RPMI7951 (cell line): ENCODE measurements at places on chromosomes 4 and X.
A peak's percentile ranks its signal among the peaks of the same experiment; 100 is the strongest.

DNA sequence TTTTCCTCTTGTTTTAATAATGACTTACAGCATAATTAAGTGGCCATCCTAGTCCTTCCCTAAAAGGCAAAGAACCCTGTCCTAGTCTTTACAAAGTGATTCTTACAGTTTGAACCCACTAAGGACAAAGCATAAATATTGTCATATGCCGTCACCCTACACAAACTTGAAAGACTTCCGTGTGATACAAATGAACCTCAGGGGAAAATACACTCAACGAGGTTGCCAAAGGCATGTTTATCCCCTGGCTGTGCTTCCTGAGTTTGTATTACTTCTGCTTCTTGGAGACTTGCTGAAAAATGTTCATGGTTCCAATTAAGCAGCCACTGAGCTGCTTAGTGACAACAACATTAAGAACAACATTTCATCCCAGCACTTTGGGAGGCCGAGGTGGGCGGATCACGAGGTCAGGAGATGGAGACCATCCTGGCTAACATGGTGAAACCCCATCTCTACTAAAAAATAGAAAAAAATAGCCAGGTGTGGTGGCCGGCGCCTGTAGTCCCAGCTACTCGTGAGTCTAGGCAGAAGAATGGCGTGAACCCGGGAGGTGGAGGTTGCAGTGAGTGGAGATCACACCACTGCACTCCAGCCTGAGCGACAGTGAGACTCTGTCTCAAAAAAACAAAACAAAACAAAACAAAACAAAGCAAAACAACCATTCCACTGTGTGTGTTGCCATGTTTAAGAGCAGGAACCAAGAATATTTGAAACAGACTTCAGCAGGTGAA is 16.2 kb downstream of the RASSF6 start:
- DNase-seq: peak; percentile 59

- no peak for DNase-seq
These were observed 485.5 kb downstream of the TRAM1L1 start for GRCh38 chr4:116599859-116600258.

GRCh38 chr4:89029591-89029990 is 27.4 kb downstream of the FAM13A start:
- DNase-seq: no peak

DNA sequence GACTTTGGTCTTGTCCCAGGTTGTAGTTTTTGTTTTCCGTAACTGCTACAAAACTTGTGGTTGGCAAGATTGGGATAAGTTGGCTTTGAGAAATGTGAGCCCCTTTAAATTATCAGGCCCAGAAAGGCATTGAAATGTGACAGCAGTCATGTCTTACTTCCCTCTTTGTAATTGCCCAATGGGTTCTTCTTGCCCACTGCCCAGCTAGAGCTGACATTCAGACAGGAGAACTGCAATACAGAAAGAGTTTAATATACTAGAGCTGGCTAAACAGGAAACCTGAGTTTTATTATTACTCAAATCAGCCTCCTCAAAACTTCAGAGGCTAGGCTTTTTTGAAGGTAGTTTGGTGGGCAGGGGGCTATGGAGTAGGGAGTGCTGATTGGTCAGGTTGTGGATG is 288.3 kb downstream of the ZNF674 start:
- DNase-seq: no peak

DNA sequence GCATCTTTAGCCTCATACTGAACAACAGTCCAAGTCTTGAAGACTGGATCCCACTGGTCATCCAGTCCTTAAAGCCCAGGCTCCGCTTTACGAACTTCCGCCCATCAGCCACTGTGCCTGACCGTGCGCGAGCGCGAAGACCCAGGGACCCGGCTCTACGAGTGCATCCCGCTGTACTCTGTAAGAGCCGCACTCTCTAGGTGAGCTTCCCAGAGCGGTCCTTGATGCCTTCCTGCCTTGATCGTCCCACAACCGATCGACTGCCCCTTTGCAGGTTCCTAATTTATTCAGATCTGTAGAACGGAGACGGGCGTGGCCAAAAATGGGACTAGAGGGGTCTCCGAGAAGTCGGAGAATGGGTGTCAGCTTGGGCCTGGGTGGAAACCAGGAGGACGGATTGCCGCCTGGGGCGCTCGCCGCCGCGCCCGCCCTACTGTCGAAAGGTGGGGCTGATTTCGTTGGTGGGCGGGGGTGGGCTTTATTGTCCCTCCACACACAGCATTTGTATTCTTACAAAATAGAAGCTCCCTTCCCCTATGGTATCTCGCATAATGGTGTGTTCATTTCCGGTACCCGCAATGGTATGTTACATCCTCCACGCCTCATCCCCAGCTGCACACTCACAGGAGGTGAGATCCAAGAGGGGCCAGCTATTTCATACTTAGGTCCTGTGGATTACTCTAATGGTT is 42.3 kb upstream of the FAM156A start:
- DNase-seq: no peak

DNA sequence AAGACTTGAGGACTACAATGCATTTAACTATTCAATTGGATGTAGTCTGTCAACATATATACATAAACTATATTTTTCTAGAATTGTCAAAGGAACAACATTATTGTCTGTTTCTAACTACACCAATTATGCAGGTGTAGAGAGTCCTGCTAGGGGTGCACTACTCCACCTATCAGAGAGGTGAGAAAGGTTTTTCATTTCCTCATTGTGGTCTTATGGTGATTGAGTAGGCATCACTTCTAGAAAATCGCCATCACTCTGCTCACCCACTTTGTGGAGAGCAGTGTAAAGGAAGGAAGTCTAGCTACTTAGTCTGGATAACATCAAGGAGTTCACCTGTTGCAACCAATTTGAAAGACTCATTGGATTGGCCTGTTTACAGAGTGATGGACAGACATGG is 4.4 kb upstream of the ADH1C start:
- DNase-seq: no peak

DNA sequence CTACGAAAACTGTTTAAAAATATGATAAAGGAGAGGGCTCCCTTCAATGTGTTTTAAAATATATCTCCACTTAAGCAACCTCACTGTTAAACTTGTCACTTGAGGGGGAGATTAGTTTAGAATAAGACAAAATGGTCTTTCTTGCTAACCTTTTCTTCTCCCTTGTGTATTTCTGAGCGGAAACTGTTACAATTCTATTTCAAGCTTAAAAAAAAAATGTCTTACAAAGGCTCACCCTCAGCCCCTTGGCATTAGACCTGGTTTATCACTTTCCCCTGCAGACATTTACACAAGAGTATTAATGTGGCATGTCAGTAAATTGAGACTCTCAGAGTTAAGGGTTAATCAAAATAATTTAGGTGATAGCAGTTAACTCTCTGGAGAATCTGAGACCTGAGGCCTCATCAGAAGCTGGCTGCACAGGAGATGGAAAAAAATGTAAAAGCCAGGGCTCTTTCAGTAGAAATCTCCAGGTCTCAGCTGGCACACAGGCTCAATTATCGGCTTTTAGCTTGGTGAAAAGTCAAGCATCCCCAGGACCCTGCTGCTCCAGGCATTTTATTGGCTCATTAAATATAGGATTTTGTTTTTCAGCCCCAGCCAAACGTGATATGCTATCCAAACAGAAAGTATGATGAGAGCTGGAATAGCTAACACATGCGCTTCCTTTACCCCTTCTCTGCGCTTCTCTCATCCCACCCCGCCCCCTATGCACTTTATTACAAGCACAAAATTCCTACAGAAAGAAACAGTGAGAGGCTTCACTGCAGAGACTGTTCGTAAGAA is 130.5 kb downstream of the PPA2 start:
- DNase-seq: no peak

DNA sequence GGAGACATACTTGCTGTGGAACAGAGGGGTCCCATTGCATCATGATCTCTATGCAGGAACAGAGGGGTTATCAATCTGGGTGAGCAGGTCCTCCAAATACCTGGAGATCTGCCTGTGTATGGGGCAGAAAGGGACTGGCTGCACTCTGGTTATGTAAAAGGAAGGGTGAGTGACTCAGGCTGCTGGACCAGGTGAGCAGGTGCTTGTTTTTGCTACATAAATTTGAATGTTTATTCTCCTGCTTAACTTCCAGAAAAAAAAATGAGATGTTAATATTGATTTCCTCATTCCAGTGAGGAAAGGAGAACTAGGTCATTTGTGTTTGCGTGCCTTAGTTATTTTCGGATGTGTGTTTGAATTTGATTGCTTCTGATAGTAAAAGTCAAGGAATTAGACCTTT is 225.8 kb upstream of the TRAM1L1 start:
- no peak for DNase-seq
